ENCODE measurements at places on chromosomes 2 and 18. TPM values are rescaled to one million over a fixed set of nuclear protein-coding genes. Genes with fewer than 3 reads are reported as not detected.

The NTSR2 gene
- not detected for total RNA-seq

The GALNT14 gene
- 47.5 TPM for total RNA-seq

The SPC25 gene
- total RNA-seq = 9.7 TPM

The LYG1 gene
- 1.3 TPM for total RNA-seq

The SERPINB3 gene
- total RNA-seq = not detected

The NLRC4 gene
- total RNA-seq = not detected

The CD226 gene
- total RNA-seq = not detected

The PTH2R gene
- total RNA-seq = not detected

The UGT1A5 gene
- total RNA-seq = not detected

The DIPK1C gene
- not detected for total RNA-seq

The SLC4A5 gene
- total RNA-seq = 0.41 TPM

The SH3RF3 gene
- total RNA-seq = 0.39 TPM

The EVX2 gene
- total RNA-seq = 0.02 TPM

The MPP4 gene
- not detected for total RNA-seq
